GOT3 (cell line): ENCODE measurements at places on chromosomes 4 and X.

GRCh38 chrX:68461576-68461975, 28.3 kb upstream of the OPHN1 start:
- no peak for DNase-seq

DNA sequence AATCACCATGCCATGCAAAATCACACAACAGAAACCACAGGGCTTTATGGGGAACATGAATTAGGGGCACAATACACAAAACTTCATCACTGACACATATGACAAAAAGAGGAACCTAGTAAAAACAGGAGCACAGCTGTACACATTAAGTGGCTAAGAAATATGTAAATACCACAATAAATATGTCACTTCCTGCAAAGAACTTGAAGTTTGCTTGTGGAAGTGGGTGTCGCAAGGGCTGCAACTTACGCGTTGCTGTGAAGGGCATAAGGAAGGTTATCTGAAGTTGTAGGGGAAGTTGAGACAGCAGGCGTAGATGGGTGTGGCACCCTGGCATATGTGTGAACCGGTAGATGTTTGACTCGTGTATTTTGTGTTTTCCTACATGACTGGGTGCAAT, 42.4 kb downstream of the CLCN4 start:
- no peak for DNase-seq

GRCh38 chr4:95627024-95627605, 78.3 kb upstream of the UNC5C start:
- DNase-seq = no peak

DNA sequence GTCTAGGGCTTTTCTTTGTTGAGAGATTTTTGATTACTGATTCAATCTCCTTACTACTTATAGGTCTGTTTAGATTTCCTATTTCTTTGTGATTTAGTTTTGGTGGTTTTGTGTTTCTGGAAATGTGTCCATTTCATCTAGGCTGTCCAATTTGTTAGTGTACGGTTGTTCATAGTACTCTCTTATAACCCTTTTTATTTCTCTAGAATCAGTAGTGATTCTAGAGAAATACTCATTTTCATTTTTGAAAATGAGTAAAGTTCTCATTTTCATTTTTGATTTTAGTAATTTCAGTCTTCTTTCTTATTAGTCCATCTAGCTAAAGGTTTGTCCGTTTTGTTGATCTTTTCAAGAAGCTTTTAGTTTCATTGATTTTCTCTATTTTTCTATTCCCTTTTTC, 7.5 kb downstream of the IL13RA1 start:
- DNase-seq = no peak

DNA sequence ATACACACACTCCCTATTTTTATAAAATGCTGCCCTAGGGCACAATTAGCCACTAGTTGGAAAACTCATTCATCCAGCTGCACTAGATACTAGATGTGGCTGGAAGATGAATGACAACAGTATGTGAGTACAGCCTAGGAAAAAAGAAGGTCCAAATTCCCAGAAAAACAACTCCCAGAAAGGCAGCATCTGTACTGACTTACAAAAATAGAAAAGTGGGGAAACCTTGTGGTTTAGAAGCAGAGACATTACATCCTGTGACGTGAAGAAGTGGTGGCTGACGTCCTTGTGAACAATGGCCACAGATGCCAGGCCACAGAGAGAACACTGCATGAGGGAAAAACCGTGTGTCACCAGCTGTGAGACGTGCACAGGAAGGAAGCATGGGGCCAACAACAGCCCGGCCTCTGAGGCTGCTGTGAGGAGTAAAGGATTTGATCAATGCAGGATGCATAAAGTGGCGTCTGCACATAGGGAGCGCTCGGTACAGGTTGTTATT, 81.2 kb downstream of the SPRY1 start:
- no peak for DNase-seq

DNA sequence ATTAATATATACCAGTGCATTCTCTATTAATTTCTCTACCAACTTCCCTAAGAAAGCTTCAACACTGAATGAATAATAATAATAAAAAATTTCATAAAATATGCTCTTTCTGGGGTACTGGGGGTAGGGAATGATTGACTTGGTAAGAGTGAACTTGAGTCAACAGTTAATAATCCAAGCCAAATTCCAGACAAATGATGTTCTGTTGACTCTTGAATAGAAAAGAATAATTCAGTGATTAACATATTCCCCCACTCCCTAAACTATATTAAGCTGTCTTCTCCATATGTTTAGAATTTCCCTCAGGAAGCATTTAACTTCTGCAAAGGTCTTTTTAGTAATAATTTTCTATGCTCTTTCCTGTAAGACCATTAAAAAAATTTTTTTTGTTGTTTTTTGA, 12.3 kb downstream of the PGRMC2 start:
- DNase-seq = no peak

DNA sequence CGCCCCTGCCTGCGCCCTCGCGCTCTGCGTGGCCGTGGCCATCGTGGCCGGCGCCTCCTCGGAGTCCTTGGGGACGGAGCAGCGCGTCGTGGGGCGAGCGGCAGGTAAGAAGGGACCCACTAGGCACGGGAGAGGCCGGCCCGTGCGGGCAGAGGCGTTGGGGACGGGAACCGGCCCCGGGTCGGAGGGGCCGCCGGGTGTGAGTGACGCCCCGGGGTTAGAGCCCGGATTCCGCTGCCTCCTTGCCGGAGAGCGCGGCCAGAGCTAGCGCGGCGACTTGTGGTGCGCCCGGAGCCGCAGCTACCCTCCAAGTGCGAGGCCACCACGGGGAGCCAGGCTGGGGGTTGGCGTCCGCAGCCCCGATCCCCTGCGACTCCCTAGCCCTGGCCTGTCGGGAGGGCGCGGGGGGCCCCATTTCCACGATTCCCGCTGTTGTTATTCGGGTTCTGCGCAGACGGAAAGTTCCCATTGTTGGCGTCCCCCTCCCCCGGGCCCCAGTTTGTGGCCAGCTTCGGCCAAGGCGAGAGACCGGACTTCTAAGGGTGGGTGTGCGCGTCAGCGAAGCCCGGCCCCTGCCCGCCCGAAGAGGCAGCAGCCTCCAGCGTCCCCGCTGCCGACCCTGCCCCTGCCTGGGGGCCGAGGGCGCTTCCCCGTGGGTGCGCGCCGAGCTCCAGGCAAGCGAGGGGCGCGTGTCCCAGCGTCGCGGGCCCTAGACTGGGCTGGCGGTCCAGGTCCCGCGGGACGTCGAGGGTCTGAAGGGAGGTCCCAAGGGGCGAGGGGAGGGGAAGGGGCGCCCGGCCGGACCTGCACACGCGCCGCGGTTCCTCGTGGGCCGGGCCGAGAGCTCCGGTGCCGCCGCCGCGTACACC, 1.1 kb downstream of the FGFR3 start:
- DNase-seq = no peak

- no peak for DNase-seq
Observed at GRCh38 chrX:136049608-136050007, 64.4 kb downstream of the SLC9A6 start.

DNA sequence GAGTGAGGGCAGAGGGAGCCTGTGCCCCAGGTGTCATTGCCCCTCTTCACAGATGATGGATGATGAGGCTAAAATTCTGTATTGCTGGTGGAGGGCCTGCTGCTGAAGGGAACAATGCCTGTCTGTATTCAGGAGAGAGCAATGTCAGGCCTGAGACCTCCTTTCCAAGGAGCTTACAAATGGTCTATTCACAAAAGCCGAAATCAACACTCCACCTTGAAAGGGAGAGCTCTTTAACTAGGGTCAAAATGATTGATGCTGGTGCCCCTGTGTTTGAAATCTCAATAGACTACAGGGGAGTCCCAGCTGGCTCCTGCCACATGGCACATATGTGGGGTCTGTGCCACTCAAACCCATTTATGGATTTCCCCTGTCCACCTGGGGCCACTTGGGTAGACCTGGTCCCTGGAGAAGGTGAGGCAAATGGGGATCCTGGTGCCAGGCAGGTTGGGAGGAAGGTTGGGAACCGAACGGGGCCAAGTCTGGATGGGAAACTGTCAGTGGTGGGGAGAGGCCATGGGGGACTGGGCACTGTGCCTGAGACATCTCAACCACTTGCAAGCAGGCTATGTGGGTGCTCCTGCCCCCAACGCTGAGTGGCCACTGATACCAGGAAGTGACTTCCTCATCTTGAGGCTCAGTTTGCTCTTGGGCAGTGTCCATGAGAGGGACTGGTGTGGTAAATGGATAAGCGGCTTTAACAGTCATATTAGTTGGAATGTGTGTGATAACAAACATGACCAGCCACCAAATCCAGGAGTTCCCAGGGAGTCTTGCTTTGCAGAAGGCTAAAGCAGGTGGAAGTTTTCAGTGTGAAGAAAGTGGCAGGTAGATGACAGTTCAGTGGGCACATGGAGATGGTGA, 223.8 kb upstream of the PSAPL1 start:
- DNase-seq = no peak

DNA sequence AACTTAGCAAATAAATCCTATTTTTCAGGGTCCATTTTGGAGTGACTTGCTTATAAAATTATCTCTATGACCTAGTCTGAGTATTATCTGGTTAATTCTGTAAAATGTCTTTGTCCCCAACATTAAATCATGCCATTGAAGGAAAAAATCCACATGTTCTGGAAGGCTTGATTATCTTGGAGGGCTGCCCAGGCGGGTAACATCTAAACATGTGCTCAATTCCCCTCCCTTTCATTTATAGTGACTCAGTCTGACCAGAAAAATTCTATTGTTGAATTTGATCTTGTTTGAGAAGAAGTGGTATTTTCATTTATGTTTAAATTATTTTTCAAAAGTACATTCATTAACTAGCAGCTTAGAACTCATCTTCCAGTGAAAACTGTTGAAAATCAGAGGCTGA, 55.4 kb upstream of the SLC10A7 start:
- no peak for DNase-seq

DNA sequence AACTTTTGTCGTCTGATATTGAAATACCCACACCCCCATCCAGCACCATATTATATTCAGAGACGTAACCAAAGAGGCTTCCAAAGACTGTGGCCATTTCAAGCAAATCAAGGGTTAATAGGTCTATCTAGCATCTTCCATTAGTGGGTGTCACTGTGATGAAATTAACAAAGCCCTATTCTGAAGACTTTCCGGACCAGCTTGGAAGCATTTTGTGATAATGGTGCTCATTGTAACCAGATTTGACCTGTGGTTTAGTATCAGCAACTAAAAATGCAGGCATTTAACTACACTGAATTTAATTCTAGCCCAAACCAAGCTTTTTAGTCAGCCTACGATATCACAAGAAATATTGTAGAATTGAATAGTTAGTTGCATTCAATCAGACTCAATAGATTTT, 309.7 kb upstream of the TENM3 start:
- DNase-seq = no peak

DNA sequence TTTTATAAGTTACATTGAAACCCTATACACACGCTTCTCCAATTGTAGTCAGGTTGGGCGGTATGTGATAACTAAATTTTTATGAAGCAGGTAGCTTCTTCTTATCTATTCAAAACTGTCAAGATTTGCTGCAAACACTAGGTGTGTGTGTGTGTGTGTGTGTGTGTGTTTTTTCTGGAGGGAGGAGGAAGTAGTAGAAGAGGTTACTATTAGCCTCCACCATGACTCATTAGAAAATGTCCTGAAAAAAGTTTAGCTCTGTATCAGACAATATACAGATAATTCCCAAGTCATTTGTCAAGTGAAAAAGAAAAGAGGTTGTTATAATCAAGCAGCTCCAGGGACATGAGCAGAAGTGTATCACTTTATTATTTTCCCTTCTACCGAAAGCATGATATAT, 33.9 kb downstream of the PCDH7 start:
- DNase-seq = no peak
